ENCODE measurements at places on chromosomes 5 and 9. TPM values are rescaled to one million over a fixed set of nuclear protein-coding genes. Genes with fewer than 3 reads are reported as not detected.

- H3K36me3 ChIP-seq = no peaks in the 10 kb centered on the region
- H3K4me3 ChIP-seq = no peak overlapping the region
- DNase-seq = peak; percentile 64
- no peak overlapping the region for H3K27ac ChIP-seq
These were observed 27.4 kb downstream of the FAM219A start for GRCh38 chr9:34430843-34431437.

- no peak for DNase-seq
- H3K36me3 ChIP-seq = no peaks in the 10 kb centered on the region
- H3K27ac ChIP-seq = no peak overlapping the region
These were observed 36.2 kb upstream of the UBAC1 start for GRCh38 chr9:135997090-135998015.

DNA sequence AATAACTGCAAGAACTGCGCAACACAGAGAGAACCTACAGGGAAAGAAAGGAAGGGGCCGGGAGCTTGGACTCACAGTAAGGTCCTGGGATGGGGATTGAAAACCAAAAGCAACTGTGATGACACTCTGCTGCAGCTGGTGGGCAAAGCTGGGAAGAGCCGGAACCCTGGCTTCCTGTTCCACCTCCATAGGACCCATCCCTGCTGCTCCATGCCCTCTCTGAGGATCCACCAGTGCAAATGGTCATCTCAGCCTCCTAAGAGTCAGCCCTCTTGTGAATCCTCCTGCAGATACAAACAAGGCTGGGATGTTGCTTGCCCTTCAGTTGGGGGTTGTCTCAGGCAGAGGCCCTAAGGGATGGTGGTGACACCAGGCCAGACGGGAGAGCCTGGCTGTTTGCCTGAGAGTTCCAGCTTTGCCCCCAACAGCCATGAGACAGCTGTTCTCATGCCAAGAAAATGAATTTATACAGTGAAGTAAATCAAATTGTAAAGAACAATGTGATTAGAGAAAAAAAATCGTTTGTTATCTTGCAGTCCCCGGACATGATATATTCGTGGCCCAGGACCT, 90.8 kb downstream of the TENT4A start:
- H3K36me3 ChIP-seq = no peaks in the 10 kb centered on the region
- no peak overlapping the region for H3K4me3 ChIP-seq
- DNase-seq = no peak

- no peak overlapping the region for H3K4me3 ChIP-seq
- no peaks in the 10 kb centered on the region for H3K36me3 ChIP-seq
- no peaks in the 10 kb centered on the region for H3K27me3 ChIP-seq
- peak overlapping the region; percentile 84 for H3K27ac ChIP-seq
- H3K4me1 ChIP-seq = peaks cover 34% of the 10 kb centered on the region
These were observed 20.2 kb upstream of the F2RL2 start for GRCh38 chr5:76643371-76643770.

- no peaks in the 10 kb centered on the region for H3K4me1 ChIP-seq
- H3K4me3 ChIP-seq = no peak overlapping the region
- no peaks in the 10 kb centered on the region for H3K36me3 ChIP-seq
- H3K27me3 ChIP-seq = no peaks in the 10 kb centered on the region
These were observed 196.5 kb upstream of the CDH9 start for GRCh38 chr5:27234916-27235315.

GRCh38 chr5:111976705-111977435, 219.9 kb upstream of the NREP start:
- H3K36me3 ChIP-seq = no peaks in the 10 kb centered on the region
- no peak overlapping the region for H3K4me3 ChIP-seq
- no peak overlapping the region for H3K27ac ChIP-seq

DNA sequence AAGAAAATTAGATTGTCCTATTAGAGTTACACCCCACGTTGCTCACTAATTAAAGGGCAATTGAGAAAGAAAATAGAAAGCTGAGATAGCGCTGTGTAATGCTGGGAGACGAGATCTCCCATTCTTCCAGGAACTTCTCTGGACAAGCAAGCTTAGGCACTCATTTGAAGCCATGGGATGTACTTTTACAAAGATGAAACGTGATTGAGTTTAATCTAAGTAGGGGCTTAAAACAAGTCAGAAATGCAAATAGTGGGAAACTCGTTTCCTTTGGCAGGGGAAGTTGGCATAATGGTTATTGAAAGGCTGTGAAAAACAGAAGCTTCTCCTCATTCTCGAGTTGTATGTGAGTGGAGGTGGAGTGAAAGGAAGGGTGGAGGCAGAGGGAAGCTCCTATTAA, 3.7 kb downstream of the PRDM6 start:
- no peaks in the 10 kb centered on the region for H3K36me3 ChIP-seq
- H3K27ac ChIP-seq = no peak overlapping the region
- H3K4me1 ChIP-seq = peaks cover 16% of the 10 kb centered on the region
- peak; percentile 10 for DNase-seq
- H3K4me3 ChIP-seq = no peak overlapping the region

The HAPLN1 gene
- total RNA-seq = not detected

The SV2C gene
- 0.07 TPM for total RNA-seq

The NEUROG1 gene
- total RNA-seq = not detected

The TRIM23 gene
- 10.6 TPM for total RNA-seq
